OCI-M1 (cell line): ENCODE measurements at places on chromosomes 6 and 20.

- no peak for DNase-seq
Observed at GRCh38 chr6:2589171-2589661, 161.5 kb downstream of the MYLK4 start.

DNA sequence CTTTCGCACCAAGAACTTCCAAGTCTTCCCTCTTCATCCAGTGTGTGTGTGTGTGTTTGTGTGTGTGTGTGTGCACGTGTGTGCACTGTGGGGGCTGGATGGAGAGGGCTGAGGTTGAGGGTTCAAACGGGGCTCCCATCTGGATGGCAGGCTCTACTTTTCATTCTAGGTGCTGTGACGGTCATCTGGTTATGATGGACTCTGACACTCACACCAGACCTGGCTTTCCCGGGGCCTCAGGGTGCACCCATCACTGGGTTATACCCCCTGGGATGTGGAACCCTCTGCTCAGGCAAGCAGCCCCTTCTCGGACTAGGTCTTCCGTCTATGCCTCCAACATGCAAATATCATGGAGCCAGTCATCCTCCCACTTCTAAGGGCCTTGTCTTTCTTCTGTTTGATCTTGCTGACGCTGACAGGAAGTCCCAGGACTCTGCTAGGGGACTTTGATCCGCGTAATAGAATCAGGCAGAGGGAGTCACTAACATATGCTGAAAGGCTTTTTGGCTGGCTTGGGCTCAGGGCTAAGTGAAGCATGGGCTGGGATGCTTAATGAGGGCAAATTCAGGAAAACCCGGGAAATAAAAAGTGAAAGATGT is 313.6 kb downstream of the CDC5L start:
- DNase-seq = no peak

GRCh38 chr20:43979576-43980105 is 65.0 kb downstream of the TOX2 start:
- DNase-seq = no peak

DNA sequence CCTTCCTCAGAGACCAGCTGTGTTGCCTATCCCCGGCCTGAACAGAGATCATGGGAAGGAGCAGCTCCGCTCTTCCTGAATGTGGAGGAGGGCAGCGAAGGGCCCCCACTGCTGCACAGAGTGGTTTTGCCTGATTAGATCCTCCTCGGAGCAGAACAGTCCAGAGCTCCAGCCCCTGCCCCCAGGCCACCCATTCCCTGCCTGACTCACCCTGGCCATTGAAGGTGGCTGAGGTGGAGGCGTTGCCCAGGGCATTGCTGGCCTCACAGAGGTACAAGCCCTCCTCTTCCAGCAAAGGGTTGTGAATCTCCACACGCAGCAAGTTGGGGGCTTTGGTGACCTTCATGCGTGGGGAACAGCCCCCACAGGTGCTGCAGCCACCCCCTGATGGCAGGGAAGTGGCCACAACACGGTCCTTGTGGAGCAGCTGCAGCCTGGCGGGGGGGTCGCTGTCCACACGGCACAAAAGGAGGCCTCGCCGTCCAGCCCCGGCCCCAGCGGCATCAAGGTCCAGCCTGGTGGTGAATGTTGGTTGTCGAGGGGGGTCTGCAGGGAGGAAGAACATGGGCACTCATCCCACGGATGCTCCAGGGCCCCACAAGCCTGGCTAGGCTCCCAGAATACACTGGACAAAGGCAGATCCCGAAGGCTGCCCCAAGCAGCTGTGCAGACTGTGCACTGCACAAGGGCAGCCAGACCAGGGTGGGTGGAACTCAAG is 14.7 kb downstream of the SIGLEC1 start:
- no peak for DNase-seq

- DNase-seq = peak; percentile 49
Observed at GRCh38 chr6:3648724-3649123, 102.8 kb downstream of the PXDC1 start.

DNA sequence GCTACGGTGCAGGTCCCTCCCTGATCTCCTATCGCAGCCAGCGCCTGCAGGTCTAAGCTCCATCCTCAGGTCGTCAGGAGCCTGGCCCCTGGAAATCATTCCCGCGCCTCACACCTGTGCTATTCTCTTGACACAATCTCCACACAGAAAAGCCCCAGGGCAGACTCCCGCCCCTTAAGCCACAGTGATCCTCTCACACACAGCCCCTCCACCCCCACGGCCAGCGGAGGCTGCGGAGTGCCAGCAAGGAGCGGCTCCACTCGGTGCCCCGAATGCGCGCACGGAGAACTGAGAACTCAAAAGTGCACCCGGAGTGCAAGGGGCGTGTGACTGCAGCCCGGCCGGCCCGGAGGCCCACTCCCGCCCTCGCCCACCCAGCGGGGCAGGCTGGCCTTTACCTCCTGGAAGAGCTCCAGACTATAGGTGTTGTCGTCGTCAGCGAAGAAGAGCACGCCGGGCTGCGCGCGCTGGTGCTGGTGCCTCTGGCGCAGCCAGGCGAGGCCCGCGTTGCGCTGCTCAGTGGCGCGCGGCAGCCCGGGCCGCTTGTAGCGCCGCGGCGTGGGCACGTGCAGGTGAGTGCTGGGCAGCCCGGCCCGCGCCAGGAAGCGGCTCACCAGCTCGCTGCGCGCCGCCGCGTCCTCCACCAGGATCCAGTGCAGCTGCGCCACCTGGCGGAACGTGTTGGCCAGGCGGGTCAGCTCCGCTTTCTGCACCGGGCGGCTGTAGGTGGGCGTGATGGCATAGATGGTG is 1.2 kb downstream of the B3GAT2 start:
- DNase-seq = peak; percentile 72

DNA sequence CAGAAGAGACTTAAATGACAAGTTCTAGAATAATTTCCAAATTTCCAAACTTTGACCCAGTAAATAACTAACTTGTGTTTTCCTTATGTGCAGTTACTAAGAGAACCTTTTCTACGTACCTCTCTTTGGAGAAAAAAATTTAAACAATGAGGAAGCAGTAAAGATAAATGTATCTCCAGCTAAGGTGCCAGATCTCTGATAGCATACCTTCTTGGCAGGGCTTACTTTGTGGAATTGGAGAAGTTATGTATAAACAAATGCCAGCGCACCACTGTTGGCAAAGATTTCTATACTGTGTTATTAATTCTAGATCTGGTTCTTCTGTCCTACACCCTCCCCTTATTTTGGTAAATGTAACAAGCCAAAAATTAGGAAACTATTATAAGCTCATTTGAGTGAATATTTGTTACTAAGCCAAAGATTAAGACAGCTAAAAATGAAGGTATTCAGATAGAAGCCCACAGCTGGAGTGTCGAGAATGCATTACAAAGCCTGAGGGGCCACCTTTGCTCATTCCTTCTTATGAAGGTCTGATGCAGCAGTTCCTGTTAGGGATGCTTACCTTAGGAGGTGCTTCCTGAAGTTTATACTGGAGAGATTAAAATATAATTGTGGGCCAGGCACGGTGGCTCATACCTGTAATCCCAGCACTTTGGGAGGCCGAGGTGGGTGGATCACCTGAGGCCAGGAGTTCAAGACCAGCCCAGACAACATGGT is 373.1 kb upstream of the SOX4 start:
- no peak for DNase-seq

GRCh38 chr20:35004051-35004725 is 48.5 kb downstream of the MYH7B start:
- DNase-seq = no peak

DNA sequence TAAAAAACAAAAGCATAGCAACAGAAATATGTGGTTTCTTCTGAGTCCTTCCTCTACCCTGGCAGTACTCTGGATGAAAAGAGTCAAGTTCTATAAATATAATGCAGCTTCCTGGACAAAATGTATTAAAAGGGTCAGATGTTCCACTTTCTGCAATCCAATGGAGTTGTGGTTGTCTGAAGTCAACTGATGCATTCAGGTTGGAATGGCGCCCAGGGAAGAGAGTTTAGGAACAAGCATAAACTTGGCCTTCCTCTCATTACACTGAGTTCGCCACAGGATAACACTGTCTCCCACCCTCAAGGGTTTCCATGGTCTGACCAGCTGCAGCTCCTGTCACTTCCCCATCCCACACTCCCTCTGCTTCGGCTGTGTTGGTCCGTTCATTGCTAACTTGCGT is 66.4 kb downstream of the PLEKHG1 start:
- no peak for DNase-seq

GRCh38 chr6:77228279-77228678 is 235.0 kb downstream of the HTR1B start:
- DNase-seq = no peak

DNA sequence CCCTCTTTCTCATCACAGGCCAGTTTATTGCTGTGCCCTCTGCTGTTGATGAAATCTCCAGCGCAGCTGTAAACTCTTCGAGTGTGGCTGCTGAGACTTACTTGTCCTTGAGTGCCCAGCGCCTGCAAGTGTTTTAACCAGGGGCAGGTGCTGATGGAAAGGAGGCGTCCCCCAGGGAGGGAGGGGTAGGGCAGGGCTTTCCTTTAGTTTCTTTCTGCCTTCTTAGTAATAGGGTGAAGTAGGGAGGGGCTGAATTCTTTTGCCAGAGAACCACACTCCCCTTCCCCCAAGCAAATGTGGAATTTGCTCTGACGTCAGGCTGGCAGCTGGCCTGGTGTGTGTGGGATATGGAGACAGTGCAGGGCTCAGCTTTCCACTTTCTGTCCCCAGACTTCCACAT is 61.2 kb downstream of the IGF2R start:
- no peak for DNase-seq

- DNase-seq = no peak
Observed at GRCh38 chr20:58989196-58989595, 8.1 kb downstream of the NELFCD start.

- peak; percentile 77 for DNase-seq
Observed at GRCh38 chr6:159084493-159085091, 39.8 kb upstream of the TAGAP start.

DNA sequence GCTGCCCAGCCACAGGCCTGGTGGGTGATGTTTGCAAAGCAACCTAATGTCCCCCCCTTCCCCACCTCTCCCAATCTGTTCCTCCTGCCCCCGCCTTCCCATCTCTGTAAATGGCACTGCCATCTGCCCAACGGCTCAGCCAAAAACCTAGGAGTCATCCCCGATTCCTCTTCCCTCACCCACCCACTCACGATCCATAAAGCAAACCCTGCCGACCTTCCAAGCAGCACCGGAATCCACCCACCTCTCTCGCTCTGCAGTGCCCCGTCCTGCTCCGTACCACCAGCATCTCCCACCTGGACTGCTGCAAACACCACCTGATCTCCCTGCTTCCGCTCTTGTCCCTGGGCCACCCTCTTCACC is 37.6 kb downstream of the SULF2 start:
- DNase-seq = no peak

GRCh38 chr6:3664625-3665041 is 86.9 kb downstream of the PXDC1 start:
- DNase-seq = no peak

DNA sequence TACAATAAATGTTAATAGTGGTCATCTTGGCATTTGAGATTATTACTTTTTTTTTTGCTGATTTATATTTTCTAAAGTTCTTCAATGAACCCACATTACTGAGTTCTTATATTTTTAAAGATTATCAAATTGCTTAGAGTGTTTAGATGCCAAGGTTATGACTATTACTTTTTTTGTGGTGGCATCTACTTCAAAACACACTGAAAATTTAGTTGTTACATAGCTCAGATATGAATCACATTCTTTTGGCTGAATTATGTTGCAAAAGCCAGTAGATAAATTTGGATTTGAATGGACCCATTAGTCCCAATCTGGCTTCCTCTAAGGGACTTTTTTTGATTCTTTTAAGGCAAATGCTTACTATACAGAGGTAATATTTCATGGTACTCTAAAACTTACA is 8.9 kb downstream of the UTRN start:
- no peak for DNase-seq

DNA sequence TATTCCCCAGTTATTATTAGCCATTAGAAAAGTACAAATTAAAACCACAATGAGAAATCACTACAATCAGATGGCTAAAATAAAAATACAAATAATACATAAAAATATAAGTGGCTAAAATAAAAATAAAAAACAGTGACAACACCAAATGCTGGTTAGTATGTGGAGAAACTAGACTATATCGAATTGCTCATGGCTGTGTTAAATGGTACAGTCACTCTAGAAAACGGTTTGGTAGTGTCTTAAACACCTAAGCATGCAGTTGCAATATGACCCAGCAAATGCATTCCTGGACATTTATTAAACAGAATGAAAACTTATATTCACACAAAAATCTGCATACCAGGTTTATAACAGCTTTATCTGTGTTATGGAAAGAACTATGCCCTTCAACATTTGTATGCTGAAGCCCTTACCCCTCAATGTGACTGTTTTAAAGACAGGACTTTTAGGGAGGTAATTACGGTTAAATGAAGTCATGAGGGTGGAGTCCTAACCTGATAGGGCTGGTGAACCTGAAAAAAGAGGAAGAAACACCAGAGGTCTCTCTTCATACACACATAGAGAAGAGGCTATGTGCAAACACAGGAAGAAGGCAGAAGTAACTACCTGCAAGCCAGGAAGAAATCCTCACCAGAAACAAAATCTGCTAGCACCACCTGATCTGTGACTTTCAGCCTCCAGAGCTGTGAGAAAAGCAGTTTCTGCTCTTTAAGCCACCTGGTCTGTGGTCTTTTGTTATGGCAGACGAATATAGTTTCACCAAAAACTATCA is 84.9 kb downstream of the ASCC3 start:
- peak; percentile 75 for DNase-seq

GRCh38 chr6:1695546-1696462 is 86.1 kb downstream of the FOXC1 start:
- DNase-seq = no peak

- no peak for DNase-seq
Observed at GRCh38 chr6:141307309-141307998, 825.3 kb upstream of the GJE1 start.

DNA sequence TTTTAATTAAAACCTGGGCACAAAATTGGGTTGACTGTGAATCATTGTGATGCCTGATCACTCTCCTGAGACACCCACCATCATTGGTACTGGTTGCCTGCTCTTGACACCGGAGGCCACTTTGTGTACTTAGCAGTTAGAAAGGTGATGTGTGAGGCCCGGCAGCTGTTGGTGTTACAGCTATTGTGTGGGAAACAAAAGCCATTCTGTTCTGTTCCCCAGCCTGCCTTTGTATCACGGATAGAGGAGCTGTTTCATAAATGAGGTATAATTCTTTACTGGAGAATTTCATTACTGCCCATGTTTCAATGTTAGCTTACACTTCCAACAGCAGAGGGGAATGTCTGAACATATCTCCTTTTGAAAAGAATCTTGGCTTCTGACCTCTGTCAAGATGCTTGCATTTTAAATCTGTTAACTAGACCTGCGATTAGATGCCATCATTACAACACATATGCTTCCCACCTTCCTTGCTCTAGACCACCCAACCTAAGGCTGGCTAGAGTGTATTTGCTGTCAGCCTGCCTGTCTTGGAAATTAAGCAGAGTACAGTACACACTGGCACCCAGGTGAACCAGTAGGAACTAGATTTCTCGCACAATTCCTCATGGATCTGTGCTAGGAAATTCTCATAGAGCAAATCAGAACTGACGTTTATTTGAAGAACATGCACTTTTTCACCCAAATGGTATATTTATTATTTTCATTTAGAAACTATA is 142.4 kb upstream of the INSM1 start:
- DNase-seq = no peak
